ENCODE measurements at places on chromosomes 11 and 22.

DNA sequence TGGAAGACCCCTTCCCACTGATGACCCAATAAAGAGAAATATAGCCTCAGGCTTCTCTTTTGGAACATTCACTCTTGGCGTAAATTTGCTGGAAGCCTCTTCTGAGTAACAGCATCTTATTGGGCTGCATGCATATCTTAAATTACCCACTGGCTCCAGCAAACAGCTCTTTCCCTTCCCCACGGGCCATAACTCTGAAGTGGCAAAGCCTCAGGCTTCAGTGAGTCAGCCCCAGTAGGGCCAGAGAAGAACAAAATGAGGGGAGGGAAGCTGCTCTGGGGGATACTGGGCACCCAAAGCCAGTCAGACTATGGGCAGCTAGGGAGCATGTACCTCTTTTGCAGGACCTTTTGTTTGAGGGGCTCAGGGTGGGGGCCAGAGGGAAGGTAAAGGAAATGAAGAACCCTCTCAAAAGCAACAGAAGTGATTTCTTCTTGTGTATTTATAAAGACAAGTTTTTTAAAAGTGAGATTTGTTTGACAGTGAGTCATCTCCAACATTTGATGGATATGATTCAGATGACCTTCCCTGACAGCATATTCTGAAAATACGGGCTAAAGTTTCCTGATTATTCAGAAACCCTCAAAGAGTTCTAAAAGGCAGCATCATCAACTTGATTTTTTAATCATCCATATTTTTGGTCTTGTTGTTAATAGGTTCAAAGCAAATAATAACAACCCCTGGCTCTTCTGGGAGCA, 203.4 kb downstream of the KIF18A start:
- H3K4me3 ChIP-seq: no peak overlapping the region
- no peaks in the 10 kb centered on the region for H3K36me3 ChIP-seq
- peak overlapping the region; percentile 63 for H3K27ac ChIP-seq
- no peaks in the 10 kb centered on the region for H3K27me3 ChIP-seq

DNA sequence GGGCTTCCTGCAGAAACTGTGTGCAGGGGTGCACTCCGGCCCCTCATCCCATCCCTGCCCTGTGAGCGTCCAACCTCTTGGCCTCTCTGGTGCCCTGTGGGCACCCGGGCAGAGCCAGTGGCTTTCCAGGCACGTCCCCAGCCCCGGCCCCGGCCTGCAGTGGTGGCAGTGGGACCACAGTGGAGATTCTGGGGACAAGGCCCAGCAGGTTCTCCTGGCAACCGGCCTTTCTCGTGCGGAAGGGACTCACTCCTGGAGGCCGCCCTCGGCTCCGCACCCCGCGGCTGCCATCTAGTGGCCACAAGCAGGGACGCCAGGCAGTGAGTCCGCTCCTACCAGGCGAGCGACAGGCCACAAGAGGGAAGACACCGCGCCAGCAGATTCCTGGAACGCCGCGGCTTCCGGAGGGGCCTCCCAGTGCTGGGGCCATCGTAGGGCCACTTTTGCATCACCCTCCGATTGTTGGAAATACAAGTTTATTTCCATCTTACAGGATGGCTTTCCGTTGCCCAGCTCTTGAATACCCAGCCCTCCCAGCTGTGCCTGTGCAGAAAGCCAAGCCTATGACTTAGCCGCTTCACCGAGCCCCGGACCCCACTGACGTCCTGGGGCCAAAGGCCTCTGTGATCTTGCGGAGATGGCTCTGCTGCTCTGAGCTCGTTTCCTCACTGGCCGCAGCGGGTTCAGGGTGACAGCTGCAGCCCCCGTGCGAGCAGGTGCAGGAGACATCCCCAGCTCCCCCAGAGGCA, 357.3 kb downstream of the CTTN start:
- no peaks in the 10 kb centered on the region for H3K27me3 ChIP-seq
- H3K4me3 ChIP-seq: no peak overlapping the region
- DNase-seq: no peak
- peaks cover 5% of the 10 kb centered on the region for H3K4me1 ChIP-seq

GRCh38 chr22:23245045-23245798, 64.9 kb downstream of the BCR start:
- H3K4me1 ChIP-seq: peaks cover 74% of the 10 kb centered on the region
- H3K4me3 ChIP-seq: no peak overlapping the region
- DNase-seq: no peak

DNA sequence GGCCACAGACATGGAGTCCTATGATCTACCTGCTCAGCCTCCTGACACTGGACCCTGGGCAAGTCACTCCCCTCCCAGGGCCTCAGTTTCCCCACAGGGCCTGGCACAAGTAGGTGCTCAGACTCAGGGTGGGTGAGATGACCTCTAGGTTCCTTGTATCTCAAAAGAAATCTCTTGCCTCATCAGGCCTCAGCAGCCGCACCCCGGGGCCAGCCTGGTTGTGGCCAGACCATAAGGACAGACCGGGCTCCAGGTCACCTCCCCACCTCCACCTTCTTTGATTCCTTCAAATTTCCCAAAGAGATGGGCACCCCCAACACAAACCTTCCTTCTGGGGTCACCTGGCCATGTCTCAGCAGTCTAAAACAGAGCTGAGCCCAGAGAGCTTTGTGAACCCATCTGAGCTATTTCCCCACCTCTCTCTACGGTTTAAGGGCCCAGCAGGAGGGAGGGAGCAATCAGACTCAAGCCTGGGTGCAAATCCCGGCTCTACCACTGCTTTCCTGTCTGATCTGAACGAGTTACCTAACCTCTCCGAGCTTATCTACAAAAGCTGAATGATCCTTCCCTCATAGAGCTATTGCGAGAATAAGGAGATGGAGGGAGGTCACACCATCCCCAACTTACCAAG, 2.5 kb upstream of the APOL4 start:
- no peak overlapping the region for H3K27ac ChIP-seq
- no peaks in the 10 kb centered on the region for H3K36me3 ChIP-seq
- H3K4me1 ChIP-seq: peaks cover 9% of the 10 kb centered on the region
- H3K27me3 ChIP-seq: no peaks in the 10 kb centered on the region

DNA sequence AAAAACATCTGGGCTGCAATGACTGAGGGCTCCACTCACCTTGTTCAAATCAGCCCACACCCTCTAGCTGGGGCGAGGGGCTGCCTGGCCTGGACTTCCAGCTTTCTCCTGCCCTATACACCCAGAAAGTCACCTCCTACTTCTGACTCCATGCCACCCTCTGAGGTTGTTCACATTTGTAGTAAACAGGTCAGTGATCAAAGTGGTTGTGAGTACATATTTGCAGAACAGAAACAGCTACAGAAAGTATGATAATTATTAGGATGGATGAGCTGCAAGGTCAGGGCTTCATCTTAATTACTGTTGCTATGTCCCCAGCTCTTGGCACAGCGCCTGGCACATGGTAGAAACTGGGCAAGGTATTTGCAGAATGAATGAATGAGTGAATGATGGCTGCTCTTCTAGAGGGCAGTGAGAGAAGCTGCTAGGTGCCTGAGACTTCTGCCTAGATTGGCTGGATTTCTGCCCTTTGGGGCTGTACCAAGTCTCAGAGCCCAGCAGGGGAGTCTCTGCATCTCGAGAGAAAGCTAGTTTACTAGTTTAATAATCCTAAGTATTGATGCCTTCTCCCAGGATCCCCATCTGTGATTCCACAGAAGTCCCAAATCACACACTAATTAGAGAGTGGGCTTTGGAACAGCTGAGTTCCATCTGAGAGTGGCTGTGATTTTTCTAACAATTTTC, 36.0 kb downstream of the SYT13 start:
- no peaks in the 10 kb centered on the region for H3K27me3 ChIP-seq
- H3K36me3 ChIP-seq: no peaks in the 10 kb centered on the region
- H3K4me3 ChIP-seq: no peak overlapping the region
- H3K4me1 ChIP-seq: no peaks in the 10 kb centered on the region

- H3K36me3 ChIP-seq: no peaks in the 10 kb centered on the region
- no peaks in the 10 kb centered on the region for H3K4me1 ChIP-seq
- no peak overlapping the region for H3K4me3 ChIP-seq
- peaks cover 22% of the 10 kb centered on the region for H3K27me3 ChIP-seq
- no peak overlapping the region for H3K27ac ChIP-seq
- no peak for DNase-seq
These were observed 1.7 kb downstream of the TTLL8 start for GRCh38 chr22:50056214-50056972.

All from RWPE2 (cell line).